ENCODE measurements at places on chromosomes 4 and X.

DNA sequence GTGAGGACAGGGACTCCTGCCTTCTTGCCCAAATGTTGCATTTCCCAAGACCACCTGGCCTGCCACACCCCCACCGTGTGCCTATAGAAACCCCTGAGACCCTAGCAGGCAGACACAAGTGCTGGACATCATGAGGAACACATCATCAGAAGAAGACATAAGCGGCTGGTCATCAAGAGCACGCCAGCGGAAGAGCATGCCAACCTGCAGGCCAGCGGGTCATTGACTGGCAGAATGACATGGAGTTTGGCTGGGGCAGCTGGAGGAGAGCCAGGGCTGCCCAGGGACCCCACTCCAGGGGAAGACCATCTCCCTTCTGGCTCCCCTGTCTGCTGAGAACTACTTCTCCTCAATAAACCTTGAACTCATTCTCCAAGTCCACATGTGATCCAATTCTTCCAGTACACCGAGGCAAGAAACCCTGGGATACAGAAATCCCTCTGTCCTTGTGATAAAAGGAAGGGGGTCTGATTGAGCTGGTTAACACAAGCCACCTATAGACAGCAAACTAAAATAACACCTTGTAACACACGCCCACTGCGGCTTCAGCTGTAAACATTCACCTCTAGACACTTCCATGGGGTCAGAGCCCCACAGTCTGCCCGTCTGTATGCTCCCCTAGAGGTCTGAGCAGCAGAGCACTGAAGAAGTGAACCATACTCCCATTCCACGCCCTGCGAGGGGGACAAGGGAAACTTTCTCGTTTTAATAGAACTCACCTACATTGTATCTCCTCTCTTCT lies 164.8 kb upstream of the EMCN start:
- DNase-seq: no peak

DNA sequence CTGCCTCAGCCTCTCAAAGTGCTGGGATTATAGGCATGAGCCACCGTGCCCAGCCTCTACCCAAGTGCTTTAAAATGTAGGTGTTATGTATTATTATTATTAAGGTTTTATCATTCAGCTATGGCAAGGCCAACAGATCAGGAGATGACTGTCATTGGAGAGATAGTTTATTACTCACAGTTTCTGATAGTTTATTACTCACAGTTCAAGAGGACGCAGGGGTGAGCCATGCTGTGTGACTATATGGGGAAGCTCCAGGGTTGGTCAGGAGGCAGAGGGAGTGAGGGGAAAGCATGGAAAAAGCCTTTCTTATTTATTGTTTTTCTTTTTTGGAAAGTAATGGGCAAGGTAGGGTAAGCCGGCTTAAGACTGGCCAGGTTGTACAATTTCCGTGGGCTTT lies 25.4 kb upstream of the ARSD start:
- no peak for DNase-seq

DNA sequence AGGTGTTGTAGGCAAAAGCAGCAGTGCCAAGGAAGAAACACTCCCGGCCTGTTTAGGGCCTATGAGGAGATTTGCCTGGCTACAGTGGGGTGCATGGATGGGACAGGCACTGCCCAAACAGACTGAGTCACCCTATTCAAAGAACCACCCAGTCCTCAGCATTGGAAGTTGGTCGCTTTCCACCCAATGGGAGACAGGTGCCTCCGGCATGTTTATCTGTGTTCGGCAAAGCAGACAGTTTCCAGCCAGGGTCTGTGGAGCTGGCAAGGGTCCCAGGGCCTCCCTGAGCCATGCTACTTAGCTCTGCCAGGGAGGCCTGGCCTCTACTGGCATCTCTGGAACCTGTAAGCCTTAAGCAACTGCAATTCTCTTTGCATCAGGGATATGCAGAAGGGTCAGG lies 165.1 kb upstream of the ATP6AP2 start:
- DNase-seq: no peak

DNA sequence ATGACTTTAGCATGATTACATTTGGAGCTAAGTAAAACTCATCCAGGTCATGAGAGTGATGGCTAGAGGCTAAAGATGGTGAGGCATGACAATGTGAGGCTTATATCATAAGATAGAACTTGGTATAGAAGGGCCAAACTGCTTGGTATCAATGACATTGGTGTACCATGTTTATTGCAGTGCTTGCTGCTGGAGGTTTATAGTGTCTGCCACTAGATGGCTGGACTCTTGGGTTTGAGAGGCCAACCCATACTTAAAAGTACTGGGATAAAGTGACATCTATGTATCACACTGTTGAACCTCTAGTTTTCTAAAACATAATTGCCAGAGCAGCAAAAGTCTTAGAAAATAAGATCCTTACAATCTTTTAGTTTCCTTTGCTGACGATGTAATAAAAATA lies 83.0 kb upstream of the TACR3 start:
- no peak for DNase-seq

- no peak for DNase-seq
Measured at GRCh38 chrX:42017971-42018370, 94.6 kb upstream of the CASK start.

GRCh38 chrX:123745511-123745910 lies 12.7 kb upstream of the THOC2 start:
- no peak for DNase-seq

- DNase-seq: no peak
Measured at GRCh38 chrX:23385242-23385641, 50.6 kb downstream of the PTCHD1 start.

- DNase-seq: peak; percentile 34
Measured at GRCh38 chr4:121696170-121696580, 605 bp downstream of the ANXA5 start.

- no peak for DNase-seq
Measured at GRCh38 chr4:22202975-22203710, 254.6 kb upstream of the KCNIP4 start.

- DNase-seq: no peak
Measured at GRCh38 chr4:48300004-48300403, 30.4 kb upstream of the TEC start.

DNA sequence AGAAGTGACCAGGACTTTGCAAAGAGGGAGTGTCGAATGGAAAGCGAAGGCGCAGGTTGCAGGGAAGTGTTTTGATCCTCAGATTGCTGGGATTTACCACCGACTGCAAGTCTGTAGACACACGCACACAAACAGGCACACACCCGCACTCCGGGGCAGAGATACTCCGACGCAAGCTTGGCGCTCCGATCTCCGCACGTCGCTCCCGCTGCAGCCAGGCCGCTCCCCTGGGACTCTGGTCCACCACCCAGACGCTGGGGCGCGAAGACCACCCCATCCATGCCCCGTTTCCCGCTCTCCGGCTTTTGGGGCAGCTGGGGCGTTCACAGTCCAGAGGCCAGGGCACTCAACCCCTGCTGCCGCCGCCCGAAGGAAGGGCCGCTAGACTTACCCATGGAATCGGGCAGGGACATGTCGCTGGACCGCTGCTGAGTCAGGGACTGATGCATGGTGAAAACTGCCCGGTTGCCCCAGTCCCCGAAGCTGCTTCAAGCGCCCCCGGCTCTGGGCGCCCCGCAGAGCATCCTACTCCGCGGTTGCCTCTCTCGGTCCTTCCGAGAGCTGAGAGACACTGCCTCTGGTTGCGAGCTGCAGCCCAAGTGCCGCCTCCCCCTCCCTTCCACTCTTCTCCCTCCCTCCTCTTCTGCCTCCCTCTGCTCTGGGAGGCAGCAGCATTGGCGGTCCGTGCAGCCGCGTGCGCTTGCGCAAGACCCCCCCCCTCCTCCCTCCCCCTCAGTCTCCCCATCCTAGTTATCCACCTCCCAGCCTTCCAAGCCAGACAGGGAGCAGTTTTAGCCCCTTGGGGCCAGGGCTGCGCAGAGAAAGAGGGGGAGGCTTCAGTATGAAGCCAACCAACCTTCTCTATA lies at the start of gene TMEM255A:
Gene TMEM255A, minus strand, starts transcription at position 601 of the 866 bp plus-strand sequence. Its CDS starts 152 bp downstream, at position 449.
- DNase-seq: no peak

GRCh38 chrX:10906866-10907265 lies 204.3 kb upstream of the HCCS start:
- no peak for DNase-seq

- DNase-seq: no peak
Measured at GRCh38 chr4:10625131-10625530, 59.4 kb downstream of the CLNK start.

DNA sequence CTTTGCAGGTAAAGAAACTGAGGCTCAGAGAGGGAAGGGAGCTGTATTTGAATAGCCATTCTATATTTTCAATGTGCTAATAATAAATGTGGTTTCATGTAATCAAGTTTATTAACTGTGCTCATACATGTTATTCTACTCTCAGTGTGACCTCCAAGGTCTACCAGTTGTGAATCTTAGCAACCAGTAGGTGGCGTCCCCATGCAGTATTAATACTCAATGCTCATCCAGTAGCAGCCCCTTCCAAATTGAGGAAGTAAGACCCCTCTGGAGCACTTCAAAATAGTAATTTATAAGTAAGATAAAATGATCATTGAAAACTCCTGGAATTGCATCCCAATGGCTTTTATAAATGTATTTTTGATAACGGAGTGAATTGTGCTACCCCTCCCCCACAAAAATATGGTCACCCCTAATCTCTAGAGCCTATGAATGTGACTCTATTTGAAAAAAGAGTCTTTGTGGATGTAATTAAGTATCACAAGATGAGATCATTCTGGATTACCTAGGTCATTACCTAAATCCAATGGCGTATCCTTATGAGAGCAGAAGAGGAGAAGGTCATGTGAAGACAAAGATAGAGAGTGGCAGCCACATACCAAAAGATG lies 20.4 kb upstream of the SEPSECS start:
- no peak for DNase-seq

DNA sequence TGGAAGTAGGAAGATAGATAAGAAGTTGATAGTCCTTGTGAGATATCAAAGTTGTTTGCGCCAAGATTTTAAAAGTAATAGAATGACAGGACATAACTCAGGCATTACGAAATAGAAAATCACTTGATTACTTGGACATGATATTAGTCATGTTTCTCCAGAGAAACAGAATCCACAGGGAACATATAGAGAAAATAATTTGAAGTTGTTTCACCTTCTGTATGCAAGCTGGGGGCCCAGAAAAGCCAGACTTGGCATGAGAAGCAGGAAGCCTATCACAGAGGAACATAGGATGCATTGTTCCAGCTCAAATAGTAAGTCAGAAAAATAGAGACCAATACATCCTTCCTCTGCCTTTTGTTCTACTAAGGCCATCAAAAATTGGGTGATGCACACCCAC lies 715.9 kb downstream of the TECRL start:
- no peak for DNase-seq

- DNase-seq: no peak
Measured at GRCh38 chr4:86496094-86497080, 97.7 kb upstream of the PTPN13 start.

- DNase-seq: no peak
Measured at GRCh38 chr4:33543941-33544450, 2700.3 kb downstream of the ARAP2 start.

All from stimulated activated CD8-positive, alpha-beta memory T cell treated with anti-CD3 and anti-CD28 coated beads, Interleukin-15, amount 100 ng/mL, for 4 hours (primary cell).